ENCODE measurements at places on chromosomes 3 and 15.

GRCh38 chr15:40069178-40070165, 30.5 kb upstream of the SRP14 start:
- peak; percentile 93 for DNase-seq

- DNase-seq, result peak; percentile 73
Measured at GRCh38 chr3:185733980-185734724, 90.7 kb downstream of the IGF2BP2 start.

DNA sequence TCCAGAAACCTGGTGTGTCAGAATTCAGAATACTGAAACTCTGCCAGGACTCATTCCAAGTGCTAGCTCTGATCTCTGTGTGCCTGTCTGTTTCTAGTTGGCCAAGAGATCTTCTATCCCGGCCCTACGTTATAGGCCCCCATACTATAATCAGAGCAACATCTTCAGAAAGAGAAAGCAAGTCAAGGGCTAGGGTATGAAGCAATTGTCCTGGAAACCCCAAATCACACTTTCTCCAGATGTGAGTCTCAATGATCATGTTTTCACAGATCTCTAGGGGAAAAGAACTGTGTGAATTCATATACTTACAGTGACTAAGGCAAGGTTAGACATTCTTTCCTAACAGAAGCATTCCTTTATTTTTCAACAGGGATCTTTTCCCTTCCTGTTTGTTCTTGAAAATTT, 309.7 kb downstream of the SLC9A9 start:
- DNase-seq, result no peak

DNA sequence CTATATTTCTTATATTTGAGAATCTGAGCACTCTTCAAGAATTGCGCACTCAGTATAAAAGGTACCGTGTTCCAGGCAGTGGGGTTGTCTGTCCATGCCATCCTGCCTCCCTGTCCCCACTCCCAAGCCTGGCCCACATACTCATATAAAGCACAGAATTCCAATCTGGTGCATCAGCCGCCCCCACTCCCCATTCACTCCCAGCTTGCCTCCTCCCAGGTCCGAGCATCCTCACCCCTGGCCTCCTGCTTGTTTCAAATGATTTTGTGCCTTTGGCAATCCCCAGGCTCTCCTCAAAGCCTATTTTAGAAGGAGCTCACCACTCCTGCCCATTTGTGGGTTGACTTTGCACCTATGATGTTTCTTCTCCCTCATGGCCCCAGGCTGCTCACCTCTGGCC, 22.2 kb upstream of the IGF1R start:
- no peak for DNase-seq

GRCh38 chr15:55094136-55094535, 102.6 kb downstream of the RSL24D1 start:
- DNase-seq, result no peak

DNA sequence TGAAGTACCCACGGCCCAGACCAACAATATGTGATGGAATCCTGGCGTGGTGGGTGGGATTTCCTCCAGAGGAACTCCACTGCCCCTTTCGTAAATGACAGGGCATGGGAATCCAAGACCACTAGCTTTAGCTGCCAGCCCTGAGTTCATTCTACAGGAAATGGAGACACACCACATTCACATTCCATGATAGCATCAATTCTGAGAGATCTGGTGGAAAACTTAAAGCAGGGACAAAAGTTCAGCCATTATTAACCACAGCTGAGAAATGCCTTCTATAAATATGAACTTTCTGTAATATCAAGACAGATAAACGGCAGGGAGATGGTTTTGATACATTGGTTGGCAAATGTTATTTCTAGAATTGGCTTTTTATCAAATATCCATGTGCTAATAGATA, 98.2 kb downstream of the FBN1 start:
- no peak for DNase-seq

DNA sequence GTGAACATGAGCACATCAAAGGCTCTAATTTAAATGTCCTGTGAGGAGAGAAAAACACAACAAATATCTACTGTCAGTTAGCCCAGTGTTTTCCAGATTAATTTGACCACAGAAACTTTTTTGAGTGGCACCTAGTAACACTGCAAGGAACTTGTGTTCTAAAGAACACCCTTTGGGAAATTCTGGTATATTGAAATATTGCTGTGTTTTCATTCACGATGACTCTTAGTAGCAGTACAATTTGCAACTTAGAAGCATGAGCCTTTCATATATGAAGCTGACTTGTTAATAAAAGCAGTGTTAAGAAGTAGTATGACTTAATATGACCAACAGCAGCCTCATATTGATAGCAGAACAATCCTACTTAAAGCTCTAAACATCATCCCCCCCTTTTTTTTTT, 32.0 kb downstream of the B3GALNT1 start:
- DNase-seq, result no peak

GRCh38 chr3:171783626-171784025, 26.7 kb downstream of the PLD1 start:
- DNase-seq, result no peak

DNA sequence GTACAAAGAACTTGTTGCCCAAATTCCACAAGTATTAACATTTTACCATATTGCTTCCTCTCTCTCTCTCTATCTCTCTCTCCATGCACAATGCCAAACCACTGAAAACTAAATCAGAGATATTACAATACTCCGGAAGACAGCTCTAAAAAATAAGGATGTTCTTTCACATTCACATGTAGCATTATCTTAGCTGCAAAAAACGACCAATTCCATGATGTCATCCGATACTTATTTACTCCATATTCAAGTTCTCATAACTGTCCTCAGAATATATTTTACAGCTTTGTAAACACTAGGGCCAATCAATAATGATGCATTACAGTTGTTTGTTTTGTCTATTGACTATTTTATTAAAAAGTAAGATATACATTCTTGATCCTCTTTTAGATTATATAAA, 7.7 kb upstream of the PRR23E start:
- no peak for DNase-seq

DNA sequence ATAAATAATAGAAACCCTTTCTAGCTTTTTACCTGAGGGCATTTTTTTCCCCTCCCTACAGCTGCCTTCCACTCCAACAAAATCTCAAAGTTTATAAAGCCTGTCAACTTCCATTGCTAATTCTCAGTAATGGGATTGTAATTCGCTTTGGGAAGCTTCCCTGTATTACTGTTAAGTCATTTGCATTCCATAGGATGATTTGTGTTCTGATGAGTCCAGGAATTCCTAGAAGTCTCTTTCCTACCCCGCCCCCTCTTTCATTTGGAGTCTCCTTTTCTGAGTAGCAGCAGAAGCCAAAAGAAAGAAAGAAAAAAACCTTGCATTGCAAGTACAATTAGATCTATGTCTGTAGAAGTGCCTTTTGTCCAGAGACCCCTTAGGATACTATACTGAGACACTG, 1033.3 kb downstream of the IGSF11 start:
- no peak for DNase-seq

DNA sequence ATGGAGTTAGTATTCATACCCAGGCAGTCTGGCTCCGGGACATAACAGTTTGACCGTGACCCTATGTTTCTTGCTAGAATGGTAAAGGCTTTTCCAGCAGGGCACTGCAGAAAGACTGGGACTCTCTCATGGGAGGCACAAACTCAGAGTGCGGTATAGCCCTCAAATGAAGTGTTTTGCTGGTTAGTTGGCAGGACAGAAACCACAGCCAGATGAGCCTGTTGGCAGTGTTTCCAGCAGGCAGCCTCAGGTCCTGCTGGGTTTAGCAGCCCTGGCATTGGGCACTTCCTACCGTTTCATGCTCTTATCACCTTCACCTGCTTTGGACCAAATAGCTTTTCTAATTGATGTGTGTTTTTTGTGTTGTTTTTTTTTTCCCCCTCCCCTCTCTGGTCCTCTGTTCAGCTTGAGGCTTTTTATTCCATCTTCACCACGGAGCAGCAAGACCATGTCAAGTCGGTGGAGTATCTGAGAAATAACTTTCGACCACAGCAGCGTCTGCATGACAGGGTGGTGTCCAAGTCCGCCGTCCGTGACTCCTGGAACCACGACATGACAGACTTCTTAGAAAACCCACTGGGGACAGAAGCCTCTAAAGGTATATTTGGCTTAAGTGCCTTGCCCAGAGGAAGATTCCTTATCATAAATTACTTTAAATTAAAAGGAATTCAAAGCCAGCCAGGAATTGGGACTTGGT, 205.6 kb downstream of the FEZF2 start:
- DNase-seq, result no peak

GRCh38 chr3:133293397-133294110, 106.3 kb upstream of the BFSP2 start:
- no peak for DNase-seq

- DNase-seq, result no peak
Measured at GRCh38 chr3:170711786-170712185, 125.9 kb upstream of the SLC7A14 start.

GRCh38 chr3:27960133-27960532, 238.0 kb upstream of the EOMES start:
- DNase-seq, result no peak

GRCh38 chr15:100170291-100171210, 171.2 kb downstream of the ADAMTS17 start:
- DNase-seq, result no peak

- DNase-seq, result no peak
Measured at GRCh38 chr3:79729096-79729495, 38.7 kb downstream of the ROBO1 start.

Measured in NB4 (cell line).